ENCODE measurements at places on chromosomes 3 and 15.

DNA sequence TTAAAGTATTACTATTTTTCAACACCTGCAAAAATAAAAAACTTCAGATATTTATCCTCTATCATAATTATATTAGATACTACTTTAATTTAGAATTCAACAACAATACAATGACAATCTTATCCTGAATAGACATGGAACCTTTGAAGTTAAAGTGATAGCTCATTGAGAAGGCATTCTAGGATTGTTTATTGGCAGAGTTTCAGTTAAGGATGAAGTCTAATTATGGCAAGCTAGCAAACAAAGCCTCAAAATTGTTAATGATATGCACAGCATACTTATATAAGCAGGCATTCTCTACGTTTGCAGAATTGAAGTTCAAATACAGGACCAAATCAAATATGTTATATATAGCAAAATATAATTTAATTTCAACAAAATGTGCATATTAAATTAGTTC, 91.2 kb upstream of the ABI3BP start:
- no peak for DNase-seq

DNA sequence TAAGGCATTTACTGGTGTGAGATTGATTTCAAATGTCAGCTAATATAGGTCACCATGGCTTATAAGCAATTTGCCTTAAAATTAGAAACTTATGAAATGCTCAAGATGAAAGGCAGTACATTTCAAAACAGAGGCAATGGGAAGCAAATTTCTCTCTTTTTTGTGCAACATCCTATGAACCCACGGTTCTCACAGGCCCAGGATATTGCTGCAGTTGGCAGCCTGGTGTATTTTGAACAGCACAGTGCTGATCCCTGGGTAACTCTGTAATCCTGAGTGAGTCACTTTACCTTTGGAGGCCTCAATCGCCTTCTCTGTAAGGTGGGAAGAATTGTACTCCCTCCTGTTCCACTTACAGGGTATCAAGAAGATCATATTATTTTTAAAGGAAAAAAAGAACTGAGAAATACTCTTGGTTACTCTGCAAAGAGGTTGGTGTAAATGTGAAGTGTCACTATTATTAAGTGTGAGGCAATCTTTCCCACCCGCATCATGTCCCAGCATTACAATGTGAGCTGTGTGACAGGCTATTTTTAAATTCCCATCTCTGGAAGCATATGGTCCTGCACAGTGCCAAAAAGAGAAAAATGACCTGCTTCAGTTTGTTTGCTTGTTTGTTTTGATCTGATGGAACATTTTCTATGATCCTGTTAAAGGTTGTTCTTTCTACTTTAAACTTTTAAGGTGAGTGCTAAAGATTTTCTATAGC, 190.1 kb upstream of the LPP start:
- no peak for DNase-seq

GRCh38 chr15:78345396-78346125, 5.4 kb downstream of the CRABP1 start:
- no peak for DNase-seq

GRCh38 chr3:159586571-159587202, 401.9 kb upstream of the IL12A start:
- DNase-seq, result peak; percentile 89

- DNase-seq, result no peak
These were observed 38.9 kb downstream of the EFCAB12 start for GRCh38 chr3:129389572-129389937.

DNA sequence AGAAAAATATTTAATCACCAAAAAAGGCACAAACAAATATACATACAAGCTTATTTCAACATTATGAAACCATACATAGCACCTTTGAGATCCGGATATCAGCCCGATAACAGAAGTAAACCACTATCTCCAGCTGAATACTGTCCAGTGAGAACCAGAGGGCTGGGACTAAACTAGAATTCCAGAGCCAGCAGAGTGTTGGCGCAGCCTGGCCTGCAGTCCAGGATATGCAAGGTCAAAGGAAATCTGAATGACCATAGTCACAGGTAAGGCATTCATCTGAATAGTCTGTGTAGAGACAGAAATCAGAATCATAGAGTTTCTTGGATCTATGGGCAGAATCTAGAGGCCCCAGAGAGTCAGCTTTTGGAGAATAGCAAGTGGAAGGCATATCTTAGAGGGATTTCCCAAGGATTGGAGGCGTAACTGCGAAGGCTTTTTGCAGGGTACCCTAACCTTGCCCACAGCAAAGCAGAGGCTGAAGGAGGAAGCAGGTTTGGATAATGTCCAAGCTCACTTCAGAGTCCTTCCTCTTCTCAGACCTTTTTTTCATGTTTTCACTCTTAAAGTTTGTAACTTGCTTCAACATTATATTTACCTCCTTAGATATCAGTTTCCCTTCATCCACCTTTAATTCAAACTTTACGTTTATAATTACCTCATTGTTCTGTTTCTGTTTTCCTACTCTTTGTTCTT, 32.5 kb upstream of the TP63 start:
- DNase-seq, result no peak

DNA sequence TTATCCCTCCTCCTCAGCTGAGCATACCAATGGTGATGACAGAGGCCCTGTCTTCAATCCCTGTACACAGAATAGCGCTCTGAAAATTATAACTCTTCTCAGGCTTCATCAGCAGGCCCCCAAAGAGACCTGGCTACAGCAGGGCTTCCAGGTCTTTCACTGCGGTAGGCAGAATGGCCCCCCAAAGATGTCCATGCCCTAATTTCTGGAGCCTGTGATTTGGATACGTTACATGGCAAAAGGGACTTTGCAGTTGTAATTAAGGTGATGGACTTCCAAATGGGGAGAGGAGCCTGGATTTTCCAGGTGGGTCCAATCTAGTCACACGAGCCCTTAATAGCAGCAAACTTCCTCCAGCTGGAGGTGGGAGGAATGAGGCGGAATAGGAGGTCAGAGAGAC, 221.8 kb upstream of the CTDSPL start:
- no peak for DNase-seq

DNA sequence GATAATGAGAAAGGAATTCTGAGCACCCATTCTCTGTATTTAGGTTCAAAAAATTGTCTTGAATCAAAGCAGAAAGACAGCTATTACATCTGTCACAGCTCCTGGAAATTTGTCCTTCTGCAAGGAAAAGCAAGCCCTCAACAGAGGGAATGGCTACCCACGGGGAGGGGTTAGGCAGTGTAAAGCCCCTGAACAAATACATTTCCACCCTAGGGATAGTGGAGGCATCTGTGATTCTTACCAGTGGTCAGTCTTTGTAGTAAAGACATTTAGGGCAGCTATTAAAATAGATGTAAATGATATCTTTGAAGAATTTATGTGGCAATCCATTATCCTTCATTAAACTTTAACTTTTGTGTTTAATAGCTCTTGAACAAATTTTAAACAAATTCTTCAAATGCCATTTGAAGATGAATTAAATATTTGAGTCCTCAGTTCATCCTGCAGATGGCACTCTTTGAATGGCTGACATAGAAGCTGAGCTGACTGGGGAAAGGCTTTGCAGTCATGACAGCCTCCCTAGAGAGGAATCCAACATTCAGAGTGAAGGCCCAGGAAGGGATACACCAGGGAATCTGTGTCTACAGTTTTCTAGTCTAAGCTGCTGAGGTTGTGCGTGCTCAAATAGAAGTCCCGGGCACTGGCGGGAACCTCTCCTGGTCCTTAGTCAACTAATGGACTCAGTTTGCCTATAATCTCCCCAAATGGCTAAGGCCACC, 359.7 kb upstream of the ROPN1 start:
- peak; percentile 90 for DNase-seq

- no peak for DNase-seq
These were observed 306.5 kb downstream of the ROBO1 start for GRCh38 chr3:79461129-79461792.

- DNase-seq, result peak; percentile 23
These were observed 24.0 kb upstream of the CHCHD6 start for GRCh38 chr3:126679831-126680666.

DNA sequence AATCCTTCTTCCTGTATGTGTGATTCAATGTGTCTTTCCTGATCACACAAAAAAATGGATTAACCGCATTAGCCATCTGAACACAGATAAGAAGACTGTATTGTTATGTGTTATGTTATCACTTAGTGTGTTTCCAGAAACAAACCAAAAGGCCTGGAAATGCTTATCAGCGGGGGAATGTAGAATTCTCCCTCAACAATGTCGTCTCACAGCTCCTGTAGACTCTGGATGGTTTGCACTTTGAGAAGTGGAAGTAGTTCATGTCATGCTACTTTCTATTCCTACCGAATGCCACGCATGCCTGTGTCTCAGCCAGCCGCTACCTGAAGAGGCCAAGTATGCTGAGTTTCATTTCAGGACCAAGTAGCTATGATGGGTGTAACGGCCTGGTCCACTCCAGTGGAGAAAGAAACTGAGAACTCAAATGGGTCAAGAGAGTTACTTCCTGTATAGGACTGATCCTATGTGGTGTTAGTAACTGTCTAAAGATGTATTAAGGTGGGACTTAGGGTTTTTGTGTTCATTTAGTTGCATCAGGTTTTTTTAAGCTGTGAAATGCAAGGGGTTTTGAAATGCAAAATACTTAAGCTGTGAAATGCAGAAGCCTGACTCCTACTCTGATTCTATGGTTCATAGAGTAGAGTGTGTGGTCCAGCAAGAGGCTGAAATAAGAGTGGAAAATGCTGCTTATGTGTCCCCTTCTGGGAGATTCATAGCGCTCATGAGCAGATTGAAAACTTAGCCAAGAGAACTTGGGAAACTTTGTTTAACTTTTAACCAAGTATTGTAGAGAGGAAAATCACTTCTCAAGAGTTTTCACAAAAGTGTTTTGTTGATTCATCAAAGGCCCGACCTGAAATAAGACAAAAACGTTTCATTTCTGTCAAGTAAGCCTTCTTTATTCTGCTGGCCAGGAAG, 118.5 kb upstream of the LMOD3 start:
- peak; percentile 33 for DNase-seq

DNA sequence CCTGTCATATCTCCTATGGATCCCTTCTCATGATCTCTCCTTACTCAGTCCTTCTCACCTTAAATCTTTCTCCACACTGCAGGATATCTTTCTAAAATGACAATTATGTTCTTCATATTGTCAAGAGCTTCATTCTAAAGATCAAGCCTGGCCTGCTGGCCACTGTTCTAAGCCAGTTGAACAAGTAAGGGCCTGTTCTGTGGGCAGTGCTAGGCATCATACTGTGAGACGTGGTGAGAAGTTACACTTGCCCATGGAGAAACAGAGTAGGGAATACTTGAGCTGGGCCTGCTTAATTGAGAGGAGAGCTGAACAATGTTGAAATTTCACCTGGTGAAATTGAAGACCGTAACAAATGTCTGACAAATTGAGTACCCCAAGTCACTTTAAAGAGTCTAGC, 184.1 kb upstream of the RASGRP1 start:
- DNase-seq, result no peak

DNA sequence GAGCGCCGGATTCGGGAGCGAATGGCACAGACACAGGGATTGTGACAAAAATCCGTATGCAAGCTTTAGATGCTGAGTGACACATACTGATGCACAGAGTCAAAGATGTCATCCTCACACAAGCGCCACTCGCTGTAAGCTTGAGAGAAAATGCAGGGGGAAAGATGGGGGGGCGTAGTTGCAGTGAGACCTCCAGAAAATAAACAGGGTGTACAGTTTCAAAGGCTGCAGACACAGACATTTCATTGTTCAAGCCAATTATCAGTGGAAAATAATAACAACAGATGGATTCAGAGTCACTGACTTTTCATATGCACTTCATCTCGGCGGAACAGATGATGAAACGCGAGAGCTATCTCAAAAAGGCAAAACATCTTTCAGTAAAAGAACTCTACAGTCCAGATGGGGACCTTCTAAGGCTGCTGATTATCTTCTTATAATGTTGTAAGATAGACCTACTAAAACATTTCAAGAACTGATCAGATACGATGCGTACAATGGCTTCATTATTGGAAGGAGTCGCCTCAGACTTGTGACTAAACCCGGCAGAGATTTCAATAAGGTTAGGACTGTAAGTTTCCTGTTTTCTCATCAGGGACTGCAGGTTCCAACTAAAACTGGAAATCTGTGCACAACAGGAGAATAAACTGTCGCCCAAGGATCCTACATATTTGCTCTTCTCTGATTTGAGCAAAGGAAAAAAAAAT, 275.4 kb downstream of the FOXP1 start:
- DNase-seq, result no peak

DNA sequence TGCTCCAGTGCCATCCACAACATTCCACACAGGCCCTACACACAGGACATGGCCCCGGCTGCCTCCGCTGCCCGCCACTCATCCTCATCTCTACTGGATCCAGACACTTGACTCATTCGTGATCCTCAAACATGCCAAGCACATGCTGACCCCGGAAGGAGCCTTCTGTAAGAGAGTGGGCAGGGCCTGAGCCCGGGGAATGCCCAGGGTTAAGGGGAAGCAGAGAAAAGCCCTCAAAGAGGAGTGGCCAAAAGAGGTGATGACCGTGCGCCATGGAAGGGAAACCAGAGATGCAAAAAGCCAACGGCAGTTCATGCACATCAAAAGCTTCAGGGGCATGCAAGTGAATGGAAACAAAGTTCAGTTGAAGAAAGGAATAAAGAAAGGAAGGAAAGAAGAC, 46.1 kb downstream of the RFTN1 start:
- DNase-seq, result peak; percentile 38

DNA sequence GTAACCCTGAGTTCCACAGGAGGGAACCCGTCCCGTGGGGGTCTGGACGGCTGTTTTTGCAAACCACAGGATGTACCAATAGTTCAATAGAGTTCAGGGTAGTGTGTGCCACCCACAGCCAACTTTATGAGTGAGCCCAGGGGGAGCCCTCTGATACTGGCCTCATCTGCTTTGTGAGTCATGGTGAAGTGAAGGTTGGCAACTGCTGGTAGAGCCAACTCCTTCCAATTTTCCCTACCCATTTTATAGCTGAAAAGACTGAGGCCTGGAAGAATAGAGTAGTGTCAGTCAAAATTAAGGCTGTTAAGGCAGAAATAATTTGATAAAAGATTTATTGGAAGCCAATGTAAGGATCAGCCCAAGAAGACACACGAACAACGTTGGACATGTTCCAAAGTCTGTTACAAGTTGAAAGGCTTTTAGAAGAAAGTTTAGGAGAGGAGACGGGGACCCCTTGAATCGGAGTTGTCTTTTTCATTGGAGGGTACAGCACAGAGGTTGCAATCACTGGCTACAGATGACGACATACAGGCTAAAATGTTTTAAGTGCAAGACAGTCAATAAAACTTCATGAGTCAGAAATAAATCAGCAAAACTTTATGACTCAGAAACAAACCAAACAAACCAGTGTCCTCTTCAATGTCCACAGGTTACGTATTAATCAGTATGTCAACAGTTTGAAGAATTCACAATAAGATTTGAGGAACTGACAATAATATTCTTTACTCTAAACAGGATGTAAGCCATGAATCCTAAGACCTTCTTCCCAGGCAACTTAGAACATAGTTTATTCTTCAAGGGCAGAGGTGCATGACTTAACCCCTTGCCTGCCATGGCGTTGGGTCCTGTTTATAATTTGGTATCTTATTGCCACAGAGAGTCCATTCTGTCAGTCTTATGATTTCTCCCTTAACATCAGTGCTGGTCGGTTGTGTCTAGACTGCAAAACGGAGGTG, 62.9 kb upstream of the NR2E3 start:
- no peak for DNase-seq

DNA sequence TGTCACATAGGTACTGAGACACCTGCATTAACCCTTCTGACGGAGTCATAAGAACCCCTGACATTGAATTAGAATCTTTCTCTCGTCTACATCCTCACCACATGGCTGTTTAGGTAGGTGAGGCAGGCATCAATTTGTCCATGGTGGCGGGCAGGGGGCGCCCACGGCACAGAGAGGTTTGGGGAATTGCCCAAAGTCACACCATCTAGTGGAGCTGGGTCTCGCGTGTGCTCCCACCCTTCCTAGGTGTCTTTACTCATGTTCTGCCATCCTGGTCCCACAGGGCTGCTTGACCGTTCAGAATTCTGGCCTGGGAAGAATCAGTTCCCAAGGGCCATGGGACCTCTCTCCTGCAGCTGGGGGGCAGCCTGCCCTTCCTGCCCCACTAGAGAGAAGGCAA, 14.7 kb upstream of the DLL4 start:
- peak; percentile 63 for DNase-seq

All from GM23338 (cell line).